ENCODE measurements at places on chromosomes 2 and 18.

GRCh38 chr18:45342653-45343052 lies 272.6 kb upstream of the SLC14A2 start:
- no peak for DNase-seq

DNA sequence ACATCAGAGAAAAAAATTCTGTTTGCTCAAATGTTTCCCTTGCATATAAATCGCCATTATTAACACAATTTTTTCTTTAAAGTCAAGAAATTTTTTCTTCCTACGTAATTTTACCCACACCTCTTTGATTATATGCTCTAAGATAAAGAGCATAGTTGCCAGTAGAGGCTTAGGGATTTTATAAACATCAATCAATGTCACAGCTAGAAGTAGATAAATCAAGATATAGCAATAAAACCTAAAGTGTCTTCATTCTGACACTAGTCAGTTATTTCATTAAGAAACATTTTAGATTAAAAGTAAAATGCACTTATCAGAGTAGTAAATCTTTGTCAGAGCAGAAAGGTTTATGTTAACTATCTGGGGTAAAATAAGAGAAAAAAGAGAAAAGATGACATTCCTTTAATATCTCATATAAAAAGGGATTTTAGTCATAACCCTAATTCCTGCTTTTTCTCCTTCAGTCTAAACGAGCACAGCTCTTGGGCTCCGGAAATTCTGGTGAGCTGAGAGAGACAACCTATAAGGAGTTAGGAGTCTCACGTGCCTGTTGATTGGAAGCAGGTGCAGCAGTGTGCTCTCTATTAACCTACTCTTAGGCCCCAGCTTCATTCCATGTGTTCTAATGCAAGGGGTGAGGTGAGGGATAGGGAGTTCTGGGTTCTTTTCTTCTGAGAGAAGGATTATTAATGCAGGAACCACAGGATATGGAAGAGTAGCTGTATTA lies 172.4 kb upstream of the GULP1 start:
- no peak for DNase-seq

GRCh38 chr18:45008694-45009413 lies 328.2 kb downstream of the SETBP1 start:
- no peak for DNase-seq

DNA sequence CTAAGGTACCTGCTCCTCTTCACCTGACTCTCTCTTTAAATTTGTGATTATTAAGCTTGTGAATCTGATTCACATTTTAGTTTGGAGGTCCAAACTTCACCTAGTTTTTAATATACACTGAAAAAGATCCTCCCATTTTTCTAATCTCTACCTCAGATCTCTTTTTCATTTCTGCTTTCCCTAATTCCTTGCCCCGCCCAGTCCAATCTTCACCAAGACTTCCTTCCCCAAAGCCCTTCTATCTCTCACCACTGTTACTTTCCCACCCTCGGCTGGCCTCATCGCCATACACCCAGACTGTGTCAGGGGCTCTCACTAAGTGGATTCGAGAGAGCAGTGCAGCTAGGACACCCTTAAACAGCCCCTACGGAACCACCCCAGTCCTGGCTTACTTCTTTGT lies 40.0 kb downstream of the LBH start:
- no peak for DNase-seq

- DNase-seq = no peak
Observed at GRCh38 chr18:36006997-36007396, 34.5 kb downstream of the RMP24 start.

DNA sequence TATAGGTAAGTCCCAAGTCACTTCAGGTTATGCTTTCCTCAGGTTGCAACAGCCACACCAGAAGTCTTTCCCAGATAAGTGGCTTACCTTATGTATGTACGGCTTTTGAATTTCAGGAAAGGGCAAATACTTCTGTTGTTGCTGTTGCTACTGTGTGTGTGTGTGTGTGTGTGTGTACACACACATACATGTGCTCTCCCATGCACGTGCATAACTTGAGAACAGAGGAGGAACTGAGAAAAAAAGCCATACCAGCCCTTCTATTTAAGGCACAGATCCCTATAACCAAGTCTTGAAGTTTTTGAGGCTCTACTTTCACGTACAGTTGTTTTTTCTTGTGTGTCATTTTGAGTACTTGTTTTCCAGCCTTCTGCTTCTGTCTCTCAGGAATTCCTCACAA lies 62.4 kb downstream of the WDPCP start:
- DNase-seq = no peak

- no peak for DNase-seq
Observed at GRCh38 chr18:22847392-22847791, 85.7 kb upstream of the RBBP8 start.

GRCh38 chr2:233217892-233218377 lies 33.5 kb upstream of the ATG16L1 start:
- no peak for DNase-seq

- DNase-seq = peak; percentile 3
Observed at GRCh38 chr2:190023860-190024259, 38.7 kb downstream of the MSTN start.

DNA sequence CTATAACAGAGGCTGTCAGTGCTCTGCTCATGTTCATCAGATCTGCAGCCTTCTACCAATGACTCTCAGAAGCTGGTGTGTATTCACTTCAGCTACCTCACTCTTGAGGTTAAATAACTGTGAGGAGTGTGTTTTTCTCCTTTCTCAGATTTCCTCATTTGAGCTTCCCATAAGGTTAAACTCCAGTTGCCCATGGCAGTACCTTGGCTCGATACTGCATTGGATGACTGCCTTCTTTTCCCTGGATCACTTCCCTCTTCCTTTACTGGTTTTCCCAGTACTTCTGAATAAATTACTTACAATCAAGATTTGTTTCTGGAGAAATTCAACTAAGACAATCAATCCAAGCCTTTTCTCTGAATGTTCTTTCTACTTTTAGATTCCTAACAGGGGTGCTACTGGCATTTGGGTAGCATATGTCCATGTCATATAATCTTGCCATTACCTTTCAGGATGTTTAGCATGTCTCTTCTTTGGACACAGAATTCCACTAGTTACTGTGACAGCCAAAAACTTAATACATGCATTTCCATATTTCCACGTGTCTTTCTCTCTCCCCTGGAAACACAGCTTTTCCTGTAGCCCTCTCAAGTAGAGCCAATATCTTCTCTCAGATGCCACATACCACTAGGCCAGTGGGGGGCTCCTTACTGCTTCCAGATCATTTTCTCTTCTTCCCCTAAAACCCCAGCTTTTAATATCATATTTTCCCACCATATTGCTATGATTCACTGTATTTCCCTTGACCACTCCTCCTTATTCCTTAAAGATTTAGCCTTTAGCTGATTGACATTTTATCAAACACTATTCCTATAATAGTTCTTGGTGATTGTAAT lies 15.0 kb upstream of the SPOPL start:
- DNase-seq = no peak

- no peak for DNase-seq
Observed at GRCh38 chr2:9018109-9018508, 14.6 kb upstream of the MBOAT2 start.

GRCh38 chr18:25503567-25504081 lies 151.7 kb upstream of the ZNF521 start:
- DNase-seq = peak; percentile 73

- DNase-seq = no peak
Observed at GRCh38 chr18:62361288-62361687, 36.2 kb downstream of the TNFRSF11A start.

GRCh38 chr2:200049086-200049485 lies 93.7 kb downstream of the MAIP1 start:
- DNase-seq = no peak

DNA sequence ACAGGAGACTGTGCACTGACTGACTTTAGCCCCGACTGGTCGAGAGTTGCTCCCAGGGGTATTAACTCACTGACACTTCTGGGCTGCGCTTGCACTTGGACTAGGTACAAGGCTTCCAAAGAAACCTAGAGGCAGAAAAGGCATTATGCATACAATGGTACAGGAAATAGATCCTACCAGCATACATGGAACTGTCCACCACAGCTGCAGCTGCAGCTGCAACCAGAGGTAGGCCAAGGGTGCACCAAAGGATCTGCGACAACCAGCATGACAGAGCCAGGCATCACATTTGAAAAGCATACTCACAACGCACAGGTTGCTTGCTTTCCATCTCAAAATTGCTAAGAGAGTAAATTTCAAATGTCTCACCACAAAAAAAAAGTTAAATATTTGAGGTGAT lies 22.6 kb upstream of the PGAP1 start:
- DNase-seq = no peak

- no peak for DNase-seq
Observed at GRCh38 chr18:44066541-44066940, 614.1 kb upstream of the SETBP1 start.

- no peak for DNase-seq
Observed at GRCh38 chr2:173874894-173875237, 90.3 kb downstream of the SP3 start.

GRCh38 chr2:189519631-189520387 lies 60.8 kb downstream of the SLC40A1 start:
- no peak for DNase-seq

- no peak for DNase-seq
Observed at GRCh38 chr18:26999797-27000196, 134.3 kb upstream of the AQP4 start.

- no peak for DNase-seq
Observed at GRCh38 chr2:160384791-160385190, 108.8 kb downstream of the RBMS1 start.

DNA sequence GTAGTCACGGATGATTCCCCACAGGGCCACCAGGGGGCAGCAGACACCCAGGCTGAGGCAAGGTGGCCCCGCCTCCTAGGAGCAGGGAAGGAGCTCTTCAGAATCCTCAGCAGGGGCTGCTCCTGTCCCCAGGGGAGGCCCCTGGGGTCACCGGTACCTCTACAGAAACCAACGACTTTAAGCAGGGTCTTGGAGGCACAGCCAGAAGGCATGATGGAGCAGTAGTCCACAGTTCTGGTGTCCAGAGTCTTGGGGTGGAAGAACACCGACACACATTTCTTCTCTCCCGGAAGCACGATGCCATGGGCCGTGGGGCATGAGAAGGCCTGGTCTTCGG lies 11.5 kb downstream of the CFAP65 start:
- peak; percentile 53 for DNase-seq

DNA sequence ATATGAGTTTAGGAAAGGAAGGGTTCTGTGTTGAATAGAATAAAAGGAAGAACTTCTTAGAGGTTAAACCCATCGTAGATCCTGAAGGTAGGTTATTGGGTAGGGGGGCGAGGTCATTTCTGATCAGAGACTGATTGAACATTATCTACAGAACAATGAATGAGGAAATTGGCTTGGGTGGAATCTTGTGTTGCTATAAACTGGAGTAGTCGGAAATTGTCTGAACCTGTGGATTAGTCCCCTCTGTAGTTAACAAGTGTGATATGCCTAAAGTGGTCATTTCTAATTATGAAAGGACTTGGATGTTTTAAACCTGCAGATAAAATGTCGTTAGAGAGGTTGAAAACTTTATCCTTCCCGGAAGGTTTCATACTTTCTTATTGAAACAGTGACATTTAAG lies 42.1 kb downstream of the EML4 start:
- DNase-seq = no peak

DNA sequence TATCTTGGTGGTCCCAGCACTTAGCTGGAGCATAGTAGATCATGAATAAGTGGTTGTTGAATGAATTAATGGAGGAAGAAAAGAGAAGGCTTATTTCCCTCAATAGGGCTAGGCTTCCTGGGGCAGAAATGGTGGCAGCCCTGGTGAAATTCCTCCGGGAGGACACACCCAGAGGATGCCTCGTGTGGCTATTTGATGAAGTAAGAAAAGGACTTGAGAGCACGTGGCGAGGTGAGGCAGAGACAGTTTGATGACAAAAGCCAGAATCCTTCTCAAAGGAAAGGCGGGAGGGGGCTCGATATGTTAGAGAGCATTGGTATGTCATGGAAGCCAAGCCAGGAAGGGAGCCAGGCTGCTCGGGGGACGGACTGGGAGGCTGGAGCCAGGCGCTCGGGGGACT lies 14.7 kb downstream of the FAM228A start:
- no peak for DNase-seq

DNA sequence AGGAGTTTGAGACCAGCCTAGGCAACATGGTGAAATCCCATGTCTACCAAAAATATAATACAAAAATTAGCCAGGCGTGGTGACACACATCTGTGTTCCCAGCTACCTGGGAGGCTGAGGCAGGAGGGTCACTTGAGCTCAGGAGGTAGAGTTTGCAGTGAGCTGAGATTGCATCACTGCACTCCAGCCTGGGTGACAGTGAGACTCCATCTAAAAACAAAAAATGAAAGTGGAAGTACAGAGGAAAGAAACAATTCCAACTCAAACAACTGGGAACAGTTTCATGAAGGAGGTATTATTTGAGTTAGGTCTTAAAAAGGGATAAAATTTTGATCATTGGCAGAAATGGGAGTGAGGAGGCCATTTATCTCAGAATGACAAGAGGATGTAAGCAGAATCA lies 6.3 kb upstream of the RAB1A start:
- DNase-seq = no peak

DNA sequence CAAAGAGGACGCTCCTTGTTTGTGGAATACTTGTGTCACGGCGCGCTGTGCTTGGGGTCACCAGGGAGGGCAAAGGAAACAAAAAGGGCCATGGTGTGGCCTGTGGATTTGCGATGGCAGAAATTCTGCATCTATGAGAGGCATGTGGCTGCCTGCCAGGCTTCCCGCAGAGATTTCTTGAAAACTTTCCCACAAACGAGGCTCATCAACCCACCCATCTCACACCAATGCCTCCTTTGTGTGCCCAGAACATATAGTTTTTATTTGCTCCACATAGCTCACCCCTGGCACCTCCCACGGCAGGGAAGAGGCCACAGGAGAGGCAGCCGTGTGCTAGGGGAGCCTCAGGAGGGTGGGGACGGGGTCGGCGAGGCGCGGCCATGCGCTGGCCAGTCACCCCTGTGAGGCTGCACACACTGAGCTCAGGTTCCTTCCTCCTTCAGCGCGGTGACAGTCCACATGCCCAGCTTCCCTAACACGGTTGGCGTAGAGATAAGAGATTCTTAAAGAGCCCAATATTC lies 100.3 kb downstream of the MBP start:
- DNase-seq = no peak

DNA sequence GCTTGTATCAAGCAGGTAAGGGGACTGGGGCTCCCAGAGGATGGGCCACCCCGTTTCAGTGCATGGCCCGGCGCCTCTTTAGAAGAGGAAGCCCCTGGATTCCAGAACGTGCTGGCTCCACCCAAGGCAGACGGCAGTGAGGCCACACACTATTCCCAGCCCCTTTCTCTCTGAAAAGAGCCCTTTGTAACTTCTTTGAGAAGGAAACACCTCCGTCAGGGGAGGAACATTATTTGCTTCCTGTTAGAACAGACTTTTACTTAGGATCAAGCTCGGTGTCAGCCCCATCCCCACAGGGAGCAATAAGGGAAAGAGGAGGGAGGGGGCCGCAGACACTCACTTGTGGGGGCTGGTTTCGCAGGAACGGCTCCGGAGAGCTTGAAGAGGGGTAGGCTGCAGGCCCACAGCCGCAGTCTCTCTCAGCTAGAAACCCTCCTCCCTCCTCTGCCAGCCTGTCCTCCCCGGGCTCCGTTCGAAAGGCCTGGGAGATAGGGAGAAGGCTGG lies 49.6 kb upstream of the RMDN2 start:
- no peak for DNase-seq

DNA sequence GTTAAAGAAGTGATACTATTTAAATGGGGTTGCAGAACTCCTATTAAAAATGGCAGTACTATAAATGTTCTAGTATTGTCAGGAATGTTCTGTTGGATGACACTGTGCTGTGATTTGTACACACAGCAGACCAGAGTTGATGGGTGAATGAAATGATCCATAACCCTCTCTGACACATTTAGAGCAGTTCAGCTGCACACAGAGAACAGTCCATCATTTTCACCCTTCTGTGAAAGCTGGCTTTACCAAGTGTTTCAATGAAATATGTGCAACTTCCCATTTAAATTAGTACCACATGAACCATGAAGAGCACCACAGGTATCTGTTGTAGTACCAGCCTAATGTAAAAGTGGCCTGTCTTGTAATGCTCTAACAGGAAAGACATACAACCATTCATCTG lies 981.4 kb downstream of the TMEM182 start:
- no peak for DNase-seq

Data from NCI-H524 (cell line).